WTC11 (cell line): ENCODE measurements at places on chromosomes 5 and 9.

GRCh38 chr5:120055858-120056257 is 408.2 kb upstream of the PRR16 start:
- DNase-seq = no peak

DNA sequence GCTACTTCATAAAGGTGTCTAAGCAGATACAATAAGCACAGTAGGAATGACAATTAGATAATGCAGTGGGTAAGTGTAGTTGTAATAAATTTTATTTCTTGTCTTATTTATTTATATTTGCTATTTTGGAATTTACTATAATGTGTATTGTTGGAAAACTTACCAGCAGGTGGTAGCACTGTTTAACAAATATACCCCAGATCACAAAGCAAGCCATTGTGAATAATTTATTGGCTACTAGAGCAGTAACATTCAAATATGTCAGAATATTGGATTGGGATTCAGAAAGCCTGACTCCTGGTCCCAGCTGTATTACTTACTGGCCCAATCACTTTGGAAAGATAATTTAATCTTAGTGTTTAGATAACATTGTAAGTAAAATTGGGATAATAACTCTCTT is 78.0 kb downstream of the ISOC1 start:
- no peak for DNase-seq

DNA sequence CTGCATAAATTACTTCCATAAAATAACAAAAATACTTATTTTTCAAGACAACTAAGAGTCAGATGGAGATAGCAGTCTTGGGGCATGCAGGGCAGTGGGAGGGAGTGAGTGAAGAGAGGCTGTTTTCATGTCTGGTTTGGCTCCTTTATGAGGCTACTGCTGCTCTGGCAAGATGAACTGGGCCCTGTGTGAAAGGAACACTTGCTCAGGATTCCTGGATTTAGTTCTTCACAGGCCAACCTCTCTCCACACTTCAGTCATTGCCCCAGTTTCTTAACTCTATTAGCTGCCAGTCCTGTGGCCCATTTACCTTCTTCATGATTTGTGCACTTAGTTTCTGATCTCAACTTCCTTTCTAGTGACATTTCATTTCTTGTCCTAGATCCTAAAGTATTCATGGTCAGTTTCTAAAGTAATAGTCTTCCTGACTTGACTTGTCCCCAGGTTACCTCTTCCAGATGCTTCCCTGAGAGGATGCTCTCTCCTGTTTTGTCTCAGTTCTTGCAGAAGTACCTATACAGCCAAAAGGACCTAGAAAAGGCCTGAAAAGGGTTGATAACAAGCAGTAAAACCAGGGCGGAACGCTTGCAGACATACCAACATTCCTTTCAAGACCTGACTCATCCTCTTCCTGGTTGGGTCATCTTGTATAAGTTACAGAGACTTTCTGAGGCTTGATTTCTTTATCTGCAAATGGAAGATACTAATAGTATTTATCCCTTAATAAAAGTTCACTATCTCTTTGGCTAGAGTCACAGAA is 77.0 kb upstream of the ZFAND5 start:
- DNase-seq = no peak

DNA sequence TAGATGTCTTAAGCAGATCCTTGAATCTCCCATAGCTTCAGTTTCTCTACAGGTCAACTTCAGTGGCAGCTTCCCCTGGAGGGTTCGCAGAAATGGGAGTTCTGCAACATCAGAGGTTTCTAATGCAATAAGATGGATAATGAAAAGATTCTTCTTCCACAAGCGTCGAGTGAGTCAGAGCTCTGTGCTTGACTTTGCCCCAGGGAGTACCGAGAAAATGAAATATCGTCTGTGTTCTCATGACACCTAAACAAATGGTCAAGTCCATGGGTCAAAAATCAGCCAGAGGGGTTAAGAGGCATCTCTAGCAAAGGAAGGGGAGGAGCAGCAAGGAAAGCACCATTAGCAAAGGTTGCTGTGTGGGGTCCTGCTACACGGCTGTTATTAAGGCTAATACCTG is 3.2 kb upstream of the ADRA1B start:
- DNase-seq = no peak

GRCh38 chr5:27963050-27963783 is 924.8 kb upstream of the CDH9 start:
- no peak for DNase-seq

- no peak for DNase-seq
These were observed 439.9 kb upstream of the KLF4 start for GRCh38 chr9:107929443-107929842.

GRCh38 chr9:111613436-111614040 is 14.1 kb upstream of the PTGR1 start:
- DNase-seq = no peak

- no peak for DNase-seq
These were observed 31.2 kb downstream of the NR3C1 start for GRCh38 chr5:143372187-143372829.
